Iris pigment epithelial cell (primary cell): ENCODE measurements at places on chromosomes 16 and 17.

- DNase-seq, result no peak
These were observed 94.6 kb downstream of the BANP start for GRCh38 chr16:88045820-88046303.

GRCh38 chr16:76226481-76226880 is 50.7 kb upstream of the CNTNAP4 start:
- DNase-seq, result peak; percentile 3

DNA sequence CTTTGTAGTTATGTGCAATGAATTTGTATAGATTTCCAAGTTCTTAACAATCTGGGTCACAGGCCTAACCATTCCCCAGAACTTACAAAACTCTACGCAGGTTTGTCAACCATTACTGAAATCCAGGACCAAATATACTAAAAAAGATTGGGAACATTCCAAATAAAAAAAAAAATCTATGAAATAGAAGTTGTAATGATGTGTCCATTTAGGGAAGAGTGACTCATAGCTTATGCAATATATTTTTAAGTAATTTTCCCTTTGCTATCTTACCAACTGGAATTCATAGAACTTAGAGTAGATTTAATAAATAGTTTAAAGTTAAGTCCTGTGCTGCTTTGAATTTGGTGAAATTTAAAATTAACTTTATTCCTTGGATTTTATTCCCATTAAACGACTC is 393.2 kb downstream of the PMP22 start:
- peak; percentile 65 for DNase-seq

GRCh38 chr16:56321571-56321970 is 103.8 kb downstream of the AMFR start:
- DNase-seq, result no peak

GRCh38 chr16:4783951-4784336 is 4.2 kb downstream of the SEPTIN12 start:
- no peak for DNase-seq

DNA sequence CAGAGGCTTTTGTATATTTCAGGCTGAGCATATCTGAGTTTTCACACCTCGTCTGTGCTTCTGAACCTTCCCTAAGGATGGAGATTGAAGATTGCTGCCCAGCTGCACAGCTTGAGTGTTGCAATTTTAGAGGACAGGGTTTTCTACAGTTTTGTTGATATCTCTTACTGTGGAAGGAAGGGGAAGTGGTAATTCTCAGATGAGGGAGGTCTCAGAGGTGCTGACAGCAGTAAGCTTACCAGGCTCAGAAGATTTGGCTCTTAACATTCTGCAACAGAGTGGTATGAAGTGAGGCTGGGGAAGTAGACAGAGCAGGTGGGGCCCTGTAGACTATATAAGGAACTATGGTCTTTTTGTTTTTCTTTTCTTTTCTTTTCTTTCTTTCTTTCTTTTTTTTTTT is 45.8 kb upstream of the ARHGAP17 start:
- peak; percentile 51 for DNase-seq

GRCh38 chr16:10964039-10964890 is 19.9 kb downstream of the CLEC16A start:
- DNase-seq, result peak; percentile 72

- no peak for DNase-seq
These were observed 19.6 kb downstream of the TELO2 start for GRCh38 chr16:1512774-1513173.

GRCh38 chr17:78643326-78643725 is 66.1 kb upstream of the DNAH17 start:
- DNase-seq, result no peak

DNA sequence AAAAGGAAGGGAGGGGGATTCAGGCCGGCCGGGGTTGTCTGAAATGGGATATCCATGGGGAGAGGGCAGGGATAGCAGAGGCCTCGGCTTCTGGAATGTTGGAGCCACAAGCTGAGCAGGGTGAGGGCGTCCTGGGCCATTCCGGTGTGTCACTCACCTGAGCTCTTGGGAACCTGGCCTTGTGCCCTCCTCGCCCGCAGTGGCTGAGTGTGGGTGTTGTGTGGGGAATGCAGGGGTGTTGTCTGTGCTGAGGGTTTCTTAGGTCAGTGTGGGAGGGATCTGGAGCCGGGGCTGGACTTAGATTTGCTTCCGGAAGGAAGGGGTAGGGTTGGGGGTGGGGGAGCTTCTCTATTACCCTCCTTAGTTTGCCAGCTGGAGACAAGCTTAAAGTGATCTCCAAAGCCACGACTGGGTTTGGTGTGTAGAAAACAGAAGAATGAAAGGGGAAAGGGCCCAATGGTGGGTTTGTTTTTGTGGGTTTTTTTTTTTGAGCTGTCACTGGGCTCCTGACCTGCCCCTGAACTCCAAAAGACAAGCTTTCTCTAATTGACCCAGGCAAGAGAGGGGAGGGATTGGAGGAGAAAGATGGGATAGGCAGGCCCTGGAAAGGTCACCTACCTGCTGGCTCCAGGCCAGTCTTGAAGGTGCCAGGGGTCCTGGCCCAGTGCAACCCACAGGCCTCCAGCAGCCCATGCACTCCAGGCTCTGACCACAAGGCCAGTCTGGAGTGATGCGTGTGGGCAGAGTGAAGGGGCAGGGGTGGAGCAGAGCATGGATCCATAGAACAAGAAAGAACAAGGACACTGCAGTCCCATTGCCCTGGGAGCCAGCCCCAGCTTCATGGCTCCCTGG is at the start of gene SULT1A2:
SULT1A2 (minus strand) TSS at position 211 of the 852 bp plus-strand sequence. CDS start 1,120 bp downstream, outside the sequence.
- DNase-seq, result no peak

- no peak for DNase-seq
These were observed 22.0 kb downstream of the ZFPM1 start for GRCh38 chr16:88475037-88475436.

DNA sequence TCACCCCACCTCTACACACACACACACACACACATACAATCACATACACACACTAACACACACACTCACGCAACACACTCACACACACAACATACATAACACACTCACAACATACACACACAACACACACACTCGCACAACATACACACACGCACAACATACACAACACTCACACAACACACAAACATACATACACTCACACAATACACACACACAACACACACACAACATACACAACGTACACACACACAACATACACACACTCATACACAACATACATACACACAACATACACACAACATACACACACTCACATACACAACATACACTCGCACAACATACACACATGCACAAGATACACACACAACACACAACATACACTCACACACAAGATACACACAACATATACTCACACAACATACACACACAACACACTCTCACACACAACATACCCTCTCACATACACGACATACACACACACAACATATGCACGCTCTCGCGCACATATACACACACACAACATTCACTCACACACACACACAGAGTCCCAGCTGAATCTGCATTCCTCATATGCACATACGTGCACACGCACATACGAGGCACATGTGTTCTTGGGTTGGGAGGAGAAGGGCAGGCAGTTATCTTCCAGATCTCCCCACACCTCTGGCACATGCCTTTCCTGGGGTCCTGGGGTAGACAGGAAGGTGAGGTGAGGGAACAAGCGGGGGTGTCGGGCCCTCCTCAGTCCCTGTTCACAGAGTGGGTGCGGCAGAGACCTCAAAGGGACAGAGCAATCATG is 1.1 kb downstream of the ASGR2 start:
- DNase-seq, result no peak

- no peak for DNase-seq
These were observed 12.6 kb upstream of the FUS start for GRCh38 chr16:31167315-31167714.

- DNase-seq, result no peak
These were observed 852 bp downstream of the MARVELD3 start for GRCh38 chr16:71626858-71627213.

DNA sequence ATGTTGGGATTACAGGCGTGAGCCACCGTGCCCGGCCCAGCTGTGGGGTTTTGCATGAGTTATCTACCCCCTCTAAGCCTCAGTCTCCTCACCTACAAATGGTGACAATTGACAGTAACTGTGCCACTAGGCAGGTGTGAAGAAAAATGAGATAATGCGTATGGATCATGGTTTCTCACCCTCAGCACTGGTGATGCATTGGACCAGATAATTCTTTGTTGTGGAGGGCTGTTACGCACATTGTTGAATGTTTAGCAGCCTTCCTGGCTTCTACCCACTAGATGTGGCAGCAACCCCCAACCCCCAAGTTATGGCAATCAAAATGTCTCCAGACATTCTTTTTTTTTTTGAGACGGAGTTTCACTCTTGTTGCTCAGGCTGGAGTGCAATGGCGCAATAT is 9.0 kb upstream of the HAPSTR1 start:
- DNase-seq, result no peak

GRCh38 chr17:6498356-6498755 is 54.1 kb downstream of the PIMREG start:
- DNase-seq, result no peak

GRCh38 chr16:3143189-3143588 is 8.4 kb downstream of the ZNF213 start:
- no peak for DNase-seq

DNA sequence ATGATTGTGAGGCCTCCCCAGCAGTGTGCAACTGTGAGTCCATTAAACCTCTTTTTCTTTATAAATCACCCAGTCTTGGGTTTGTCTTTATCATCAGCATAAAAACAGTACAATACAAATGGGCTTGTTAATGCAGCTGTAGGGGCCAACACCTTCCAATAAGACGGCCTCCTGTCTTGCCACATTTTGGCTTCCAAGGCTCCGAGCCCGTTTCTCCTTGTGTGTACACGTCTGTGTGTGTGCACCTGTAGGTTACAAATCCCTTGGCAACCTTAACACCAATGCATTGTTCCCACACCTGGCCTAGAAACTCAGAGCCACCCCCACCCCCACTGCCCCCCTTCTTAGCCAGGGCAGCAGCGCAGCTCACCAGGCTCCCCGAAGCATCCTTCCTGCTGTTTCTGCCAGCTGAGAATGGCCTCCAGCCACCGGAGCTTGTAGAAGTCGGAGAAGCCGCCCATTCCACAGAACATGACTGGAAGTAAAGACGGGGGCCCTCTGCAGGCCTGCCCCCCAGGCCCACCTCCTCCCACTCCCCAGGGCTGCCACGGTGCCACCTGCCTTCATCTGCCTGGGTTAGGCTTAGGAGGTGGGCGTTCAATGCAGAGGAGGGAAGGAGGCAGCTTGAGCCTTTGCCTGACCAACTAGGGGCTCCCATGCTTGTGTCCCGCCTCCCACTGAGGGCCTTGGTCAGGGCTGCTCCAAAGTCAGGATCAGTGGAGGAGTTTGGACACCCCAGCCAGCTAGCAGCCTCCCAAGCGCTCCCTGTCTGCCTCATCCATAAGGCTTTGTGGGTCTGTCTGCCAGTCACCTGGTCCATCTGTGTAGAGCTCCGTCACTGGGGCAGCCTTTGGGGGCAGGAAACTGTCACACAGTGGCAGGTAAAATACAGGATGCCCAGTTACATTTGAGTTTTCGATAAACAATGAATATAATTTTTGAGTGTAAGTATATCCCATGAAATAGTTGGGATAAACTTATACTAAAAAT is 10.6 kb downstream of the C16orf89 start:
- DNase-seq, result no peak

DNA sequence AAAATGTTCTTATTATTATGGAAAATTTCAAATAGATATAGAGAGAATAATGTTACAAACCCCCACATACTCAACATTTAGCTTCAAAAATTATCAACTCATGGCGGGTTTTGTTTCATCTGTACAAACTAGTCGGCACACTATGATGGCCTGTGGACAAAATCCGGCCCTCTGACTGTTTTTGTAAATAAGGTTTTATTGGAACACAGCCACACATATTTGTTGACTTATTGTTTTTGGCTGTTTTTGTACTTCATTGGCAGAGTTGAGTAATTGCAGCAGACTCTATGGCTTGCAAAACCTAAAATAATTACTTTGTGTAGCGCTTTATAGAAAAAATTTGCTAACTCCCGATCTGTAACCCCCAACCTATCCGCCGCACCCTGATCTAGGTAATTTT is 41.4 kb upstream of the CLEC18A start:
- DNase-seq, result no peak

DNA sequence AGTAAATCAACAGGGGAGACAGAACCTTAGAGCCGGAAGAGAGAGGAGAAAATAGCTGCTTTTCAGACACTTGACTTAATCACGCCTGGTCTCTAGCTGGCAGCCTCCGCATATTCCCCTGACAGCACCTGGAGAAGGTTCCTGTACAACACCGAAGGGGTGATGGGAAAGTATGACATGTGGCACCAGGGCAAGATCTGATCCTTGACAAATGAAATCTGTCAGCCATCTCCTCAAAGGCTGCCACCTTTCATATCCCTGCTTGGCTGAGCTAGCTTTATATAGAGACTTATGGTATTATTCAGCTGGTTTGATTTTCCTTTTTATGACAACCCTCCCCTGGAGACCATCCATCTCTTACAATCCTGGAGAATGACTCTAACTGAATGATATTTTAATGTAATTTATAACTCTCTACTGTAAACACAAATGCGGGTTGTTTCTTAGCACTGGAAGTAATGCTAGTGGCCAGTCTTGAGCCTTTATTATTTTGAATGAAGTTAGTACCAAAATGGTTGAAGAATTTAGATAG is 1205.3 kb upstream of the CDH8 start:
- DNase-seq, result no peak

DNA sequence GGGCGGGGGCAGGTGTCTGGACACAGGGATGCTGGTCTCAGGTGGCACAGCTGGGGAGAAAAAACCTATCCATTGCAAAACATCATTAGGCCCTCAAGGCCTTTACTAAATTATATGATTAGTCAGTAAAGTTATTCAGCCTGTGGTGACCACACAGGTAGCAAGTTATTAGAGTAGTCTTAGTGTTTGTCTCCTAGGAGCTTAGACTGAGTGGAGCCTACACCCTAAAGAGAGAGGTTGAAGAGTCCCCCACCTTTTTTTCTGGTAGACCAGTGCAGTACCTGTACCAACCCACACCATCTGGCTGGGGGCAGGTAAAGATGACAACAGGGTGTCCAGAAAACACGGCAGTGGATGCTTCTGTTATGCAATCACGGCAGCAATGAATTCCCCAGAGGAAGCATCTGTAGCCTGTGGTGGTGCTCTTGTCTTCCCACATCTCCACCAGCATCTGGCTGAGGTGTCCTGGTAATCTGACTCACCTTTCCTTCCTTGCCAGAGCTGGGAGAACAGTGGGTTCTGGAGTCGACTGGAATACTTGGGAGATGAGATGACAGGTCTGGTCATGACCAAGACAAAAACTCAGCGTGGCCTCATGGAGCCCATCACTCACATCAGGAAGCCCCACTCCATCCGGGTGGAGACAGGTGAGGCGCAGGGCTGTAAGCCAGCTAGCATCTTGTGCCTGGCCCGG is 11.0 kb downstream of the MYCBPAP start:
- no peak for DNase-seq

GRCh38 chr16:79283578-79283977 is 317.0 kb downstream of the MAF start:
- no peak for DNase-seq
